ENCODE measurements at places on chromosomes 7 and 10. TPM values are rescaled to one million over a fixed set of nuclear protein-coding genes. Genes with fewer than 3 reads are reported as not detected.

The AKR1C8 gene
- not detected for total RNA-seq

The SFRP4 gene
- total RNA-seq: not detected

The CPVL gene
- total RNA-seq: 43.5 TPM

The GFRA1 gene
- not detected for total RNA-seq

- no peak overlapping the region for H3K4me3 ChIP-seq
- H3K27ac ChIP-seq: peak overlapping the region; percentile 33
- peaks cover 2% of the 10 kb centered on the region for H3K36me3 ChIP-seq
- peaks cover 37% of the 10 kb centered on the region for H3K4me1 ChIP-seq
- DNase-seq: no peak
Observed at GRCh38 chr7:26370011-26370410, 78.3 kb downstream of the SNX10 start.

DNA sequence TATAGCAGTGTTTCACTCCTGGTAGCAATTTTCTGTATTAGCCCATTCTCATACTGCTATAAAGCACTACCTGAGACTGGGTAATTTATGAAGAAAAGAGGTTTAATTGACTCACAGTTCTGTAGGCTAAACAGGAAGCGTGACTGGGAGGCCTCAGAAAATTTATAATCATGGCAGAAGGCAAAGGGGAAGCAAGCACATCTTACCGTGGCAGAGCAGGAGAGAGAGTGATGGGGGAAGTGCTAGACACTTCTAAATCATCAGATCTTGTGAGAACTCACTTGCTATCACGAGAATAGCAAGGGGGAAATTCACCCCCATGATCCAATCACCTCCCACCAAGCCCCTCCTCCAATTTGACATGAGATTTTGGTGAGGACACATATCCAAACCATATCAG lies 131.6 kb upstream of the EFCAB10 start:
- H3K4me1 ChIP-seq: peaks cover 3% of the 10 kb centered on the region
- no peaks in the 10 kb centered on the region for H3K36me3 ChIP-seq
- no peaks in the 10 kb centered on the region for H3K27me3 ChIP-seq
- DNase-seq: no peak

DNA sequence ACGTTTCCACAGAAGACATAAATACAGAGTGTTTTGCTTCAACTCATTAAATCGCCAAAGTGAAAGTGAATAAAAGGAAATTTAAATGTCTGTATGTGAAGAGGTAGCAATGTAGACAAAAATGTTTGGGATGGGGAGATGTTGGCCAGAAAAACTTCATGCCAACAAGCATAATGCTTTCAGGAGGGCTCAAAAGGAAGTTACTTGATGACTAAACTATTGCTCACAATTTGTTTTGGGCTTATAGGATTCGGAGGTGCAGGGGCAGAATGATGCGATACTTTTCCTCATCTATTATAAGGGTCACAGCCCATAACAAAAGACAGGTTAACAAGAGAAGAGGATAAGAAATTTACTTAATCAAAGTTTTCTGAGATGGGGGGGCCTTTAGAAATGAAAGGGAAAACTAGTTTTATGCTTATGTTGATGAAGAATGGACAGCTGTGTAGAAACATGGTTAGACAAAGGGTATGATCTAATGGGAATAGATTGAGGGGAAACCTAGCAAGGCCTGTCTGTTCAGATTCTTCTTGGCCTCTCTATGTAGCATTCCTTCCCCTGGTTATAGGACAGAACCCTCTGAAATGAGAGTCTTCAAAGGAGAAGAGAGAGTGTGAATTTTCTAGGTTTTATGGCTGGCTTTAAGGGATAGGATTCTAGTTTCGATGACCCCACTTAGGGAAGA lies 898.6 kb downstream of the LRMDA start:
- H3K27ac ChIP-seq: no peak overlapping the region
- no peaks in the 10 kb centered on the region for H3K4me1 ChIP-seq
- H3K4me3 ChIP-seq: no peak overlapping the region
- no peaks in the 10 kb centered on the region for H3K36me3 ChIP-seq
- H3K27me3 ChIP-seq: no peaks in the 10 kb centered on the region

DNA sequence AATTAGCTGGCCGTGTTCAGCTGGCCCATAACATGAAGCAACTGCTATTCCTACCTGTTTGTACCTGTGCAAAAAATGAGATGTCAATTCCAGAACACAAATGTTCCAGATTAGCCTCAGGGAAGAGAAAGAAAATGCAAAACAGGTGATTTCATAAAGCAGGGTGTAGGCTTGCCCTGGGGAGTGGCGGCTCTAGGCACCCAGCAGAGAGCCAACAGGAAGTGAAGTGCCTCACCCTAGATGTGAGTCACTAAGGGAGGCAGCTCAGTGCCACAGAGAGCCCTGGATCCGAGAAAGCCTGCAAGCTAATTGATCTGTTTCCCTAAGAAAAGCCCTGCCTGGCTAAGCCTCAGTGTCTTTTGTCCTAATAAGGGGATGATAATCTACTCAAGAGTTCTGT lies 240.0 kb downstream of the ARHGAP21 start:
- DNase-seq: peak; percentile 88
- peaks cover 35% of the 10 kb centered on the region for H3K36me3 ChIP-seq
- peaks cover 72% of the 10 kb centered on the region for H3K4me1 ChIP-seq
- H3K4me3 ChIP-seq: peak overlapping the region; percentile 47
- H3K27me3 ChIP-seq: no peaks in the 10 kb centered on the region
- H3K27ac ChIP-seq: peak overlapping the region; percentile 95

GRCh38 chr7:133530682-133531081 lies 277.8 kb downstream of the EXOC4 start:
- H3K4me1 ChIP-seq: peaks cover 7% of the 10 kb centered on the region
- H3K27me3 ChIP-seq: no peaks in the 10 kb centered on the region
- DNase-seq: no peak

- no peak for DNase-seq
- H3K4me1 ChIP-seq: peaks cover 13% of the 10 kb centered on the region
- no peak overlapping the region for H3K27ac ChIP-seq
- peaks cover 4% of the 10 kb centered on the region for H3K36me3 ChIP-seq
Observed at GRCh38 chr7:133059263-133059662, 22.6 kb downstream of the CHCHD3 start.
